ENCODE measurements at places on chromosomes 6 and 20.

GRCh38 chr6:12173181-12173580, 117.0 kb upstream of the EDN1 start:
- peak; percentile 36 for DNase-seq

DNA sequence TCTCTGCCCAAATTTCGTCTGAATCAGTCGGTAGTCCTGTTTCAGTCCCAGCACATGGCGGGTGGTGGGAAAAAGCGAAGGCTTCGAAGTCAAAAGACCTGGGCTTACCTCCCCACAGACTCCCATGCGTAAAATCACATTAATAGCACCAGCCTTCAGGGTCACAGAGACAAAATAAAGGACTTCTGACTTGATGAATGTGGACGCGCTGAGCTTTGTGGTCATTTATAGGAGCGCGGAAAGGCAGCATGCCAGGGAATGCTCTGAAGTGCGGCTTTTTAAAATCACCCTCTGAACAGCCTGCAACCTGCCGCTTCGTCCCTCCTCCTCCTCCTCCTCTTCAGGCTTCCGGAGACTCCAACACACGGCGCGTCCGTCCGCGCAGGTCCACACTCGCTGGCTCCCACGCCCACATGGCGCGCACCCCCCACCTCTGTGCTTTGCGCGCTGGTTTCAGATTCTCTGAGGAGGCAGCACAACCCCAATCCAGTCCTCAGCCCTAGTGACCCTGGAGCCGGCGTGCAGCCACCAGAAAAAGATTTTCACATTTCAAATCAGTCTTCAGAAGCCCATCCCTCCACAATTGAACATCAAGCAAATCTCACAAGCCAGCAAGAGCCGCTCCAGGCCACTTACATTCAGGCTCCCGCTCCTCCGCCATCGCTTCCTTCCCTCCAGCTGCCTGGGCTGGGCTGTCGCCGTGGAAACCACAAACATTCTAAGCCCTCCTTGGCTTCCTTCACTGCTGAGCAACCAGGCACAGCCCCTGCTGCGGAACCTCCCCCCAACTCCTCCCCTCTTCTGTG, at the start of gene C6orf118:
Gene C6orf118 (minus strand): TSS at position 680 of the 806 bp plus-strand sequence. CDS start 19 bp downstream, at position 661.
- peak; percentile 95 for DNase-seq

DNA sequence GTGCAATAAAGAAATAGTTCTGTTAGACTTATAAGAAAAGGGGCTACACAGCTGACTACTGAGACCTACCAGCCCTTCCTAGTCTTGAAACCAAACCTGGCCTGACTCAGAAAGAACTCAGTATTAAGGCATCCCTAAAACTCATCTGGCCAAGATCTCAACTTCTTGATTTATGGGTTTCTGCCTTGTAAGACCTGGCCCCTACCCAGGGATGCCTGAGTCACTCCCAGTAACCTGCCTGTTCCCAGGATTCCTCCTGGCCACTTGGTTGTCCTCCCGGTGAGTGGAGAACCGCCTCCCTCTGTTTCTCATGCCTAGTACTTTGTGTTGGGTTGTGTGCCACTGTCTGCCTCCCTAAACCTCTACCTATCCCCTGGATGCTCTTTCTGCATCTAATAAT, 189.4 kb upstream of the PREP start:
- no peak for DNase-seq

DNA sequence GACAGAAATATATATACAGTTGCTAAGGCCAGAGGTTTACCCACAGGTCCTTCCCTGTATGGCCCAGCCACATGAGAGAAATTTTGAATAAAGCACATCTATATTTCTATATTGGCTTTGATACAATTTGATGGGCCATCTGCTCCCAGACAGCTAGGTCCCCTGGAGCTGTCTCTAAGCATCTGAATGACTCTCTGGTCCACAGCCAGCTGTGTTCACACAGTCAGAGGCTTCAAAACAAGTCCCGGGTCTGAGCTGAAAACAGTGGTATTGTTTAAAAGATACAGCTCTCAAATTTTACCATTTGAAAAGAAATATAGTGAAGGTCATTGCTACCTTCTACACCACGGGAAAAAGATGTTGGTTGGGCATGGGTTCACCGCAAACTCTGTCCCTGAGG, 161.1 kb downstream of the SLC35B3 start:
- no peak for DNase-seq

GRCh38 chr6:150775415-150776203, 89.9 kb upstream of the MTHFD1L start:
- DNase-seq, result peak; percentile 63

GRCh38 chr20:31670371-31671228, 32.9 kb downstream of the COX4I2 start:
- DNase-seq, result no peak

- DNase-seq, result no peak
Measured at GRCh38 chr20:55935448-55936208, 69.7 kb downstream of the CBLN4 start.

- DNase-seq, result no peak
Measured at GRCh38 chr20:59657459-59658046, 53.2 kb downstream of the PHACTR3 start.

DNA sequence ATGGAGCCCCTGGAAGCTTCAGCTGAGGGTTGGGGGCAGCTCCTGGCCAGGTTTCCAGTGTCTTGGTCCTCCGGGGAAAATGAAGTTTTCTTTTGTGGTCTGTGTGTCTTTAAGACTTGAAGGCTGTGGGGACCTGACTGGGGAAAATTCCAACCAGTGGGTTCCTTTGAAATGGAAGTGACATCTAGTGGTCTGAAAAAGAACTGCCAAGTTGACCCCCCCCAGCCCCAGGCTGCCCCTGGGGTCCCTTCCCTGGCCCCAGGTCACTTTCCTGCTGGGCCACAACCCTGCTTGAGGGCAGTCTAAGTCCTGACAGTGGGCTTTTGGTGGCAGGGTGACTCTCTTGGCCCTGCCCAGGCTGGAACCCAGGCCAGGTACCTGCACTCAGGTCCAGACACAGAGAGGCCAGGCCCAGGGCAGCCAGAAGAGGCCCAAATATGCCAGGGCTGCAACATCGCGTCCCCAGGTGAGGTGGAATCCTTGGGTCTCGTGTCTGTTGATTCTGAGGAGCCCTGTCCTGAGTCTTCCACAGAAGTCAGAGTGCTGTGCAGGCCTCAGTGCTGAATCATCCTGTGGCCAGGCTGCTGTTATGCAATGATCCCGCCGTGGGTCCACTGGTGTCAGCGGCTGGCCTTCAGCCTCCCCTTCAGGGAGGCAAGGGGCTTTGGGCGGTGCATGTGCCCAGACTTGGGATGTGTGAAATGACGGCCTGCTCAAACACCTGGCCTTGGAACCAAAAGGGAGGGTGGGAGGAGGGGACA, 68.4 kb downstream of the VEGFA start:
- DNase-seq, result peak; percentile 57

DNA sequence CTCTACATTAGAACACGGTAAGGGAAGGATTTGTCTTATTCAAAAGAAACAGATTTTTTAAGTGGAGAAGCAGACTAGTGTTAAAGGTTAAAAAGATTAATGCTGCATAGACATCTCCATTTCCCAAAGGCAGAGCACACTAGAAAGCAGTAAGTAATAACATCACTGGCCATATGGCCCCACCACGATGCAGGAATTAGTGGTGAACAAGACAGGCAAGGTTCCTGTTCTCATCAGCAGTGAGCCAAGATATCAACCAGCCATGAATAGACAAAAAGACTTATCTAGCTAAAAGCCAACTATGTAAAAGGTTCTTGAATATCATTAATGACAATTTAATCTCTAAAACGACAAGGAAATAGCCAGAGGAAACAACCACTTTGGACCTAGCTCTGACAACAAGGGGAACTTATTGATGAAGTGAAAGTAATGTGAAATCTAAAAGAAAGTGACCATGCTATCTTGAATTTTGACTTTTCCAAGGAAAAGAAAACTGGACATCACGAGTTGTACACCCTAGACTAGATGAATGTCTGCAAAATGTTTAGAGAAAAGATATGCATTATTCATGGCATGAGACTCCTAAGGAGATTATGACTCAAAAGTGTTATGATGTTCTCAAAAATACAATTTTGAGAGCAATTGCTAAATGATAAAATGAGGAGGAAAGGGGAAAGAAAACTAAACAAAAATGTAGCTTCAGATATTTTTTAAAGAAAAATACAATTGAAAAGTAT, 157.9 kb upstream of the STXBP5 start:
- no peak for DNase-seq

GRCh38 chr6:122997541-122998150, 1.6 kb downstream of the CLVS2 start:
- peak; percentile 18 for DNase-seq

- DNase-seq, result no peak
Measured at GRCh38 chr6:51108563-51109234, 290.0 kb downstream of the TFAP2B start.

GRCh38 chr20:49395183-49395582, 87.3 kb downstream of the KCNB1 start:
- DNase-seq, result no peak

GRCh38 chr20:36399147-36399968, 93.2 kb downstream of the DLGAP4 start:
- DNase-seq, result peak; percentile 35

GRCh38 chr6:2990932-2991506, 8.7 kb upstream of the NQO2 start:
- DNase-seq, result no peak

- no peak for DNase-seq
Measured at GRCh38 chr6:154070041-154070440, 31.0 kb downstream of the OPRM1 start.

GRCh38 chr6:159249128-159249527, 79.9 kb downstream of the FNDC1 start:
- DNase-seq, result peak; percentile 58

GRCh38 chr6:33577718-33578117, 2.4 kb downstream of the BAK1 start:
- no peak for DNase-seq

DNA sequence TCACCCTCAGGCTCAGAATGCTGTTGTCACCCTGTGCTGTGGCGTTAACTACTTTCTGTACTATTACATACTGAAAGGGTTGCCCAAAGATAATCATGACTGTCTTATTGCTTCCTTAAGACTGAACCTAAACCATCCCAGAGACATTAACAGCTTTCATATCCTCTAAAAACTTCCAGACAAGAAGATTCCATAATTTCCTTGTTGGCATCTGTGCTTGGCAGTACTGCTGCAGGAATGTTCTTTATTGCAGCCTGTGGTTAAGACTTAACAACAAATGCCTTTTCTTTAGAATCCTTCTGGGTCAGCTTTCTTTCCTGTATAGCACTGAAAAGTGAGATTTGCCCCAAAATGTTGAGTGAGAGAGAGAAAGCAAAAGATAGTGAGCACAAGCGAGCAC, 109.7 kb downstream of the GJA10 start:
- DNase-seq, result no peak

DNA sequence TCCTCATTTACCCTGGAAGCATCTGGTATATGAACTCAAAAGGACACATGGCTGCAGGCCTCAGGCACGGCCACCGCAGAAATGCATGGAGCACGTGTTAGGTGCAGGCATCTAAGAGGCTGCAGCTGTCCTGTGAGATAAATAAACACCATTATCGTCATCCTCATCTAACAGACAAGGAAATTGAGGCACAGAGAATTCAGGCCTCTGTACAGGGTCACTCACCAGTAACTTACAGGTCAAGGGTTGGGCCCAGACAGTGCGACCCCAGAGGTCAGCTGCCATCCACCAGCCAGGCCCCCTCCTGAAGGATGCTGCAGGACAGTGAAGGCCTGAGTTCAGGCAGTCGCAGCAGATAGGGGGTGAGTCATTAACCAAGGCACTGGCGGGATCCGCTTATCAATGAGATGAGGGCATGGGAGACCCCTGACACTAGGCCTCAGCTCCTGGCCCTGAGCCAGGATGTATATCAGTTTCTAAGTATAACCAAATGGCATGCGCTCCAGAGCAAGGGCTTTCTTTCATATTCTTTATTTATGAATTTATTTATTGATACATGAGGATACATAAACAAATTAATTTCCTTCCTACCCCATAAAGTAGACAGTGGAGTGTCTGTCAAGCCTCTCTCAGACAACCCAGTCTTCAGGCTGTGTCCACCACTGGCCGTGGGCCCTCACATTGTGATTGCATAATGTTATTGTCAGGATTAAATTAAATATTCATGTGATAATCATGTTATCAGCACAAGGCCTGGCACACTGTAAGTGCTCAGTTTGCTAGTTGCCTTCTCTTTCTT, 316.9 kb downstream of the QKI start:
- DNase-seq, result no peak

GRCh38 chr6:63731930-63732329, 96.3 kb downstream of the PHF3 start:
- DNase-seq, result no peak

- no peak for DNase-seq
Measured at GRCh38 chr6:53048431-53049195, 16.6 kb upstream of the FBXO9 start.

GRCh38 chr6:110390404-110390803, 25.0 kb downstream of the DDO start:
- no peak for DNase-seq
